Ascending aorta (tissue), 2 donors: ENCODE measurements at places on chromosomes 1 and 21. TPM values are rescaled to one million over a fixed set of nuclear protein-coding genes. Genes with fewer than 3 reads are reported as not detected.

DNA sequence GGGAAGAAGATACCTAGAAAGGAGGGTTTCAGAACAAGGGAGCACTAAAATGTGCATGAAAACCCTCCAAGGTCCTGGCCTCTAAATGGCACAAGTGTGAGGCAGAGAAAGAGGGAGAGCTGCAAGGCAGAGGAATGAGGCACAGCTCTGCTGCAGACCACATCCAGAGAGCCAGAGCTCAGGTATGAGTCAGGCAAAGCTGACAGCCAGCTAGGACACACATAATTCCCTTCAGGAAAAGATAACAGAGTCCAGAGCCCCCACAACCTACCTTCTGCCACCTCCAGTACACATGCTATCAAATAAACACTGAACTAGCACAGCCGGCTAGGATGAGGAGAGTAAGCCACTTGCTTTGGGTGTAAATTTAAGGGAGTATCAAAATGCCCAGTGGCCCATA lies 62.2 kb downstream of the HSF2BP start:
- no peak for DNase-seq
- no peaks in the 10 kb centered on the region for H3K36me3 ChIP-seq
- no peaks in the 10 kb centered on the region for H3K27me3 ChIP-seq
- no peaks in the 10 kb centered on the region for H3K4me1 ChIP-seq
- H3K27ac ChIP-seq: no peak overlapping the region

DNA sequence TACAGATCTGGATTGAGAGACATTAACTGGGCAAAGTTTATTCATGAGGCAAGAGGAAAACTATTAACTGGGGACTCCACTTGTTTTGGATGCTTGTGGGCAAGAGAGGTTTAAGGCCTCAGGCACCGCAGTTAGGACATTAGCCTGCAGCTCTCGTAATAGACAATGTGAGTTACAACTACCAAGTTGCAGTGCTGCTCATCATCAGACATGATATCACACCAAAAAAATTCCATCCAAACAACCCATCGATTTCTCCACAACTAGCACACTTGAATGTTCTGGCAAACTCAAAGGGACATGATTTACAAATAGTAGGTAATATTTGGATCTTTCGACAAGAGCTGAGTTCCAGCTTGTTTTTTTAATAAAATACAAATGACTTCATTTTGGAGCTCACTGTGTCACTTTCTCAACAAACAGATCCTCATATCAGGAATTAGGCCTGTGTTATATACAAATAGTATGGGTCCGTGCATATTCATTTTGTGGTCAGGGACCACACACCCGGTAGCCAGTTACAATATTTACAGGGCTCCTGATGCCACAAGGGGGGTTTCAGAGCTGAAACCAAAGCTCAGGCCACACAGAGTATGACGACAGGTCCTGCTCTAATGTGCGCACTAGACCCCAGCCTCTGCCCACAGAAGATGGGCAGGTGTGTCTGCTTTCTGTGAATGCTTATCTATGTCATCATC lies 128.0 kb downstream of the TGFBR3 start:
- H3K4me1 ChIP-seq: peaks cover 5% of the 10 kb centered on the region
- DNase-seq: no peak
- H3K27ac ChIP-seq: peak overlapping the region; percentile 31
- no peaks in the 10 kb centered on the region for H3K36me3 ChIP-seq
- H3K4me3 ChIP-seq: no peak overlapping the region

Gene KCNA2
- 9.4 TPM for total RNA-seq

- H3K4me3 ChIP-seq: no peak overlapping the region
- no peaks in the 10 kb centered on the region for H3K27me3 ChIP-seq
- no peaks in the 10 kb centered on the region for H3K36me3 ChIP-seq
- peak; percentile 13 for DNase-seq
- H3K27ac ChIP-seq: no peak overlapping the region
Measured at GRCh38 chr1:28110555-28110954, 22.1 kb upstream of the EYA3 start.

DNA sequence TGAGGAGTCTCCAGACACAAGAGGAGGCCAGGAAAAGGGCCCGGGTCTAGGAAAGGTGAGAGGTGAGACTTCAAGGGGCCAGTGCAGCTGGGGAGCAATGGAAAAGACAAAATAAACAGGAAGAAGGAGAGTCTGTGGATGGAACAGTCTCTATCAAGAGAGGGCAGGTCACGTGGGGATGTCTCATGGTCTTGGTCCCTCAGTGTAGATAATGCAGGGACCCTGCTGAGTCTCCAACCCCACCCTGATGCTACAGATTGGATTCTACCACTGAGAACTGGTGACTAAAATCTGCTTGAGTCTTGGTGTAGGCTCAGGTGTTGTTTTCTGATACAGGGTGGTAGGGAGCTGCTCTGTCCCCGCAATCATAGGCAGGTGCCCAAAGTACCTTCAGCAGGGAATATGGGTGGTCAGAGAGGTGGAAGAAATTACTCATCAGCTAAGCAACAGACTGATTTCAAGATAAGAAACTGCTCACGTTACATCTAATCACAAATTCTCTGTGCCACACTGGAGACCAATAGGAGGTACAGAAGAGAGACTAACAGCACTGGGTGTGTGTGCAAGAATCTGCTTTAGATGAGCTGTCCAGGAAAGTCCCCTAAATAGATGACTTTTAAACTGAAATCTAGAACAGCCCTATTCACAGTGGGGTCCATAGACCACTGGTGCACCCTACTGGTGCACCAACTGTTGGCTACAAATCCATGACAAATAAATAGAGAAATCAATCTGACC lies 101.5 kb upstream of the TLR5 start:
- no peak for DNase-seq
- no peaks in the 10 kb centered on the region for H3K27me3 ChIP-seq
- no peaks in the 10 kb centered on the region for H3K36me3 ChIP-seq
- H3K4me1 ChIP-seq: no peaks in the 10 kb centered on the region

Gene PPIAL4G
- not detected for total RNA-seq

DNA sequence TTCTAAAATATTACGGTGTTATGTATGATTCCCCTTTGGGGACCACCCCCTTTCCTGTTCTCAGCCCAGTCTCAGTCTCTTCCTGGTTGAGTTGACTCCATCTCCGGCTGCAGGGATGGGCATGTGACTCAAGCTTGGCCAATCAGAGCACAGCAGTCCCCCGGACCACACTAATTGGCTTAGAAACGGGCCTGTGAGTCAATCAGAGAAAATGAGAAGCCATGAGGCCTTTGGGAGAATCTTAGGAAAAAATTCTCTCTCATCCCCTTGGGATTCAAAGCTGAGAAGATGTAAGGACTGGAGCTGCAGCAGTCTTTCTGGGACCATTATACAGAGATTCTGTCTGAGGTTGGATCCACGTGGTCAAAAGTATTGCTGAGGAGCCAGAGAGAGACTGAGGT lies 10.7 kb upstream of the FHAD1 start:
- DNase-seq: no peak
- no peaks in the 10 kb centered on the region for H3K36me3 ChIP-seq
- H3K27ac ChIP-seq: no peak overlapping the region
